ENCODE measurements at places on chromosomes 7 and 10.

- DNase-seq: no peak
Measured at GRCh38 chr7:79453558-79454360, at the start of gene MAGI2. MAGI2 (minus strand) TSS chr7:79453667; CDS start chr7:79453320, 347 bp downstream.

DNA sequence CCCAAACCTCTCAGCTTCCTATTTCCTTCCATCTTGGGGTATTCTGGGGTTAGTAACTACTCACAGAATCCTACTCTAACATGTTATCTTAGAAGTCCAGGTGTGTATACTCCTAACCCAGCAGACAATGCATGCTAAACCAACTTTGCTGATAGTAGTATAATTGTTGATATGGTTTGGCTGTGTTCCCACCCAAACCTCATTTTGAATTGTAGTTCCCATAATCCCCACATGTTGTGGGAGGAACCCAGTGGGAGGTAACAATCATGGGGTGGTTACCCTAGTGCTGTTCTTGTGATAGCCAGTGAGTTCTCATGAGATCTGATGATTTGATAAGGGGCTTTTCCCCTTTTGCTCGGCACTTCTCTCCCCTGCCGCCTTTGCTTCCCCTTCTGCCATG, 135.1 kb downstream of the CHRM2 start:
- no peak for DNase-seq

- DNase-seq: no peak
Measured at GRCh38 chr7:114086914-114087652, 168.3 kb upstream of the PPP1R3A start.

- DNase-seq: peak; percentile 34
Measured at GRCh38 chr7:50309721-50310120, 5.2 kb downstream of the IKZF1 start.

DNA sequence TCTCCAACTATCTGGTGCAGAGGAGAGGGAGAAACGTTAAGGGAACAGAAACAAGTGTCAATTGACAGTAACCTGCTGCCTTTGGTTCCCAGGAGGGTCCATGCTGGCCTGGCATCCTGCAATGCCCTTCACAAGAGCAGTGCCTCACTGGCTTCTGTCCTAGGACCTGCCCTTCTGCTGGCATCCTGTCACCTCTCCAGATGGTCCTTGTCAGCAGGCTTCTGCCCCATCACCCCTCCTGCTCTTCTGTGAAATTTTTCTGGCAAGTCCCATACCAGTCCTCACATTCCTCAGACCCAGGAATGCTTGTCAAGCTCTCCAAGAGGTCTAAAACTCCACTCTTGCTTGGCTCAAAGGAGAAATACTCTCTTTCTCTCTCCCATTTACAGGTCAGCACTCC, 34.2 kb downstream of the C10orf67 start:
- no peak for DNase-seq

DNA sequence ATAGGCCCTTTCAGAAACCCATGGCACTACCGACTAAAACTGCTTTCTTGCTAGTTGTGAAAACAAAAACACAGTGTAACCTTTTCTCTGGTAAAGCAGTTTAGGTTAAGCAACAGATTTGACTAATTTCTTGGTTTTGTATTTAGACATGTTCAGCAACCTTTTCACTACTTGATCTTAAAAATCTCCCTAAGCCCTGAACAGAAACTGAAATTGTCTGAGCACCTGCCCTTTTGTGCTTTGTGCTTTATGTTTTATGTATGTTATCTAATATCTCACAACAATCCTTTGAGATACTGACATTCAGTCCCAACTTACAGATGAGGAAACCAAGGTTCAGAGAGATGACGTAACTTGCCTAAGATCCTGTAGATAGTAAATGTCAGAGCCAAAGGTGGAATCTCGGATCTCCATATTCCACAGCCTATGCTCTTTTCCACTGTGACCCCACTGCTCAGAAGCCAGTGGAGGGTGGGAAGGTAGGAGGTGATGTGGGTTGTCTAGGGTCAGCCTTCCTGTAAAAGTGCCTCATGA, 146.6 kb downstream of the LCOR start:
- no peak for DNase-seq

GRCh38 chr7:7122701-7123281, 59.6 kb upstream of the C1GALT1 start:
- no peak for DNase-seq

DNA sequence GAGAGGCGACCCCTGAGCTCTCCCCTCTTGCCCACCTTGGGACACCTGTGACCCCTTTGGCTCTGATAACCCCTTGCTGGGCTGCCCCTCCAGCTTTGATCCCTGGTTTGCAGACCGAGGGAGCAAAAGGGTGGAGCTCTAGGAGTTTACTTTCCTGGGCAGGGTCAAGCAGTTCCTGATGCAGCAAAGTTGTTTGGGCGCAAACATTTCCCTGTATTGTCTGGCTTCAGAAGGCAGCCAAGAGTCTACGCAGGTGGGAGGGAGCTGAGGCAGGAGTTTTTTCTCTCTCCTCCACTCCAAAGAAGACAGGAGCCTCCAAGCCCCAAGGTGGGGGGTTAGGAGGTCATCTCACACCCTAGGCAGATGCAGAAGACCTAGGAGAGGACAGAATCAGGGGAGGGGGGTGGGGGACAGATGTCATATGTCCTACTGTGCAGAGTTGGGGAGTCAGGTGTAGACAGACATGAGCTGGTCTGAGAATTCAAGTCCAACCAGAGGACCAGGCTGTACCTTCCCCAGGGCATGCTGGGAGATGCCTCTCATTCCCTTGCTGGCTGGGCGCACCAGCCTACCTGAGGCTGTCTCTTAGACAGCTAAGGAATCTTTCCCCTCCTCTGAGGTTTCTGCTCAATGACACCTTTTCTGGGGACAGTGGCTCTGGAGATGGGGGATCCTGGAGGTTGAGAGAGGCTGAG, 20.5 kb downstream of the TMEM270 start:
- DNase-seq: no peak

- no peak for DNase-seq
Measured at GRCh38 chr7:49635800-49636199, 137.6 kb upstream of the VWC2 start.

- no peak for DNase-seq
Measured at GRCh38 chr7:98225913-98226614, 14.8 kb downstream of the BHLHA15 start.

- DNase-seq: no peak
Measured at GRCh38 chr10:132897516-132898381, 44.6 kb downstream of the CFAP46 start.

GRCh38 chr7:118094044-118094443, 89.9 kb upstream of the LSM8 start:
- DNase-seq: no peak

- DNase-seq: no peak
Measured at GRCh38 chr10:84845628-84846261, 517.4 kb downstream of the CCSER2 start.

DNA sequence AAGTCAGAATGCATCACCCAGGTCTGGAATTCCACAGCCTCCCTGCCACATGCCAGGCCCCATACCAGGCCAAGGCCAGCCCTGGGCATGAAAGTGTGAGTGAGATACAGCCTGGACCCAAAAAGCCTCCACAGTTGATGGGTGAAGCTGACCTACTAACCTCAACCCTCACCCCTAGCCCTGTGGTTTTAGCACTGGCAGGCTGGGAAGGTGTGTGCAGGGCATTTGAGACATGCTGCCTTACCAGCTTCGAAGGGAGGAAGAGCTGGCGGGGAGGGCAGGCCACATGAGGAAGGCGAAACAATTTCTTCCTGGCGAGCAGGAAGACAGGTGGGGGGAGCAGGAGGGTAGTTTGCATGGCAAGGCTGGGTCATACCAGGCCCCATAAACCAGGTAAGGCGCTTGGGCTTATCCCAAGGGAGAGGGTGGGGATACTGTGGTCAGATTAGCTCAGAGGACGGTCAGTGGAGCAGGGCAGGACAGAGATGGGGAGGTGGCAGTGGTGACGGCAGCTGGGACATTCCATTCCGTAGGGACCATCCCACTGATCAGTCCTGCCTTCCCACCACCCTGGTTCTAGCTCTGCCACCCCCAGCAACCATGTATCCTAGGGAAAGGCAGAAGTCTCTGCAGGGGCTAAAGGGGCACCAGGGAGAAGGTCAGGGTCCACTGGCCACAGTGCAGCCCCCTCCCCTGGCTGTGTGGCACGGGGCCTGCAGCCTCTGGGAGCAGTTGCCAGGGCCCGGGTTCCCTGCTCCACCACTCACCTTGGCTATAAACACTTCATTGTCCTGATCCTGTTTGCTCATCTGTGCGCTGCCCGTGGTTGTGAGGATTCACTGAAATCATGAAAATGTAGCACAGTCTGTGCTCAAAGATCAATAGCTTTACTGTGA, 155.8 kb downstream of the NRF1 start:
- no peak for DNase-seq

DNA sequence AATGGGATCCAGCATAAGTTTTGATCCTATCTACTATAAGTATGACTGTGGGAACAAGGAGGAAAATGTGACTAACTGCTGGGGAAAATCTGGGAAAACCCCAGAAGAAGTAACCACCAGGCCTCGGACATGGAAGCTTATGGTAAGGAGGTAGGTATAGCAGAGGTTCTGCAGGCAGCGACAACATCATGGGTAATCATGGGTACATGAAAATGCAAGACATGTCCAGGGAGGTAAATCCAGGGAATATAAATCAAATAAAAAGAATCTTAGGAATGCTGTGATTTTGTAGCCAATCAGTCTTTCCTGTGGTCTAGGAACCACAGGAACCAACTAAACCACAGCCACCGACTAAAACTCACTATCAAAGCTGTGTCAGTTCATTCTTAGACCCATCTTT, 168.3 kb upstream of the NPY start:
- DNase-seq: no peak

GRCh38 chr7:103547451-103548284, 101.7 kb upstream of the SLC26A5 start:
- no peak for DNase-seq

DNA sequence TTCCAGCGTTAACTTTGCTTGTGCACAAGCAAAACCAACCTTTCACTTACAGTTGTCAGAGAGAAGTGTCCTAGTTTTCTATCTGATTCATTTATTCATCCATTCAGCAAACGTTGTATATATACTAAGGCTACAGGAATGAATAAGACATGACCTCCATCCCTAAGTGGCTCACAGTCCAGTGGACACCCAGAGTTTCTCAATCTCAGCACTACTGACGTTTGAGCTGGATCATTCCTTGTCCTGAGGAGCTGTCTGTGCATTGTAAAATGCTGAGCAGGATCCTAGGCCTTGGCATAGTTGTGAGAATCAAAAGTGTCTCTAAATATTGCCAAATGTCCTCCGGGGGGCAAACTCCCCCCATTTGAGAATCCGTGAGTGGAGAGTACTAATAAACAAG, 166.7 kb upstream of the PRKCQ start:
- DNase-seq: no peak

DNA sequence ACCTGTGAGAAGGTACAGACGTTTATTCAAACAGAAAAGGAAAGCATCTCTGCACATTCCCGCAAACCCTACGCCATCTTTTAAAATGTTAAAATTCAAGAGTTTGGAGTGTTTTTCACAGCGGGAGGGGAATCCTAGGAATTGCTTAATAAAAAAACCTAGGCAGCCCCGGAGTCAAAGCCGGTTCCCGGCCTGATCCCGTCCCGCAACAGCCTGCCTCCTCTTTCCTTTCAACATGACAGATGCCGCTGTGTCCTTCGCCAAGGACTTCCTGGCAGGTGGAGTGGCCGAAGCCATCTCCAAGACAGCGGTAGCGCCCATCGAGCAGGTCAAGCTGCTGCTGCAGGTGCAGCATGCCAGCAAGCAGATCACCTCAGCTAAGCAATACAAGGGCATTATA, 123.0 kb upstream of the VSTM2A start:
- no peak for DNase-seq

DNA sequence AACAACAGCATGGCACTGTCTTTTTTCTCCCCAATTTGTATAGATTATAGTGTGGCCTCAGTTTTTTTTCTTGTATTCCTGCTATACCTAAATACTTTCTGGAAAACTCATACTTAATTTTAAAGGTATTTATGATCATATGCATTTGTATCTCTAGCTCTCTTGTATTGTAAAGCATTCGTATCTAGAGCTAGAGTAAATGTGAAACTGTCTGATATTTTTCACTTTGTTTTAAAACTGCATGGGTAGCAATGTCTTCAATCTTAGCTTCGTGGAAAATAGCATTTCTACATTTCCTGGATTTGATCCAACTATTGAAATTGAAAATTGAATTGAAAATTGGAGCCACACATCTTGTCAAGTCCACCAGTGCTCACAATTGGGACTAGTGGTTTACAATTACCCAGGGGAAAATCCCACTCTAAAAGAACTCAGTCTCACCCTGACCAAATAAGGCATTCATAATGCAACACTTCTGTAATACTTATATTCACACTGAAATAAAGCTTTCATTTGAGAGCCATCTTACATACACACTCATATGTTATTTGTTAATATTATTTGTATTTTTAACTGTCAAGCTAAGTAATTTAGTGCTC, 51.3 kb upstream of the KLF6 start:
- DNase-seq: peak; percentile 53

GRCh38 chr7:99254390-99254789, 18.2 kb upstream of the MYH16 start:
- DNase-seq: no peak

GRCh38 chr7:121994625-121995410, 121.9 kb downstream of the PTPRZ1 start:
- peak; percentile 30 for DNase-seq

GRCh38 chr7:140146574-140146973, 30.2 kb downstream of the KDM7A start:
- DNase-seq: no peak

- DNase-seq: no peak
Measured at GRCh38 chr10:48769706-48770435, 85.2 kb downstream of the WDFY4 start.

DNA sequence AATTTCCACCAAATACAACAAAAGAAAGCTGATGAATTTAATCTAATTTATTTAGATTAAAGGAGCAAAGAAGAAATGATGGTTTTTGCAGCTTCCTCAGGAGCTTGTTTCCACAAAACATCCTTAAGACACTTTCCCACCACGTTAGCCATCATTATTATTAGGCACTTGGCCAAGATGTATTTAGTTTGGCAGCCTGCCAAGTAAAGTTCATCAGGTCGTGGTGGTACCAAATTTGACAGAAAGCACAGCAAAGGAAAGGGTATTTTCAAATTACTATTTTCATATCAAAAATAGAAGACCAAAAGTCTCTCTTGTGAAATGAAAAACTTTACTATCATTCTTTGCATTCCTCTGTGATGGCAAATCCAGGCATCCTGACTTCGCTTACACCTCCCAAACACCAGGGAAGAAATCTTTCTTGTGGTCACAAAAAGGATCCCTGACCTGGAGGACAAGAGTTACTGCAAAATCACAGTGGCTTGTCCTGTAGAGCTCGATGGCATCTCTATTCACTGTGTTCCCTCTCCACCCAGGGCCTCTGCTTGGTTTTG, 123.1 kb upstream of the INHBA start:
- DNase-seq: no peak
